ENCODE measurements at places on chromosomes 1 and 21. TPM values are rescaled to one million over a fixed set of nuclear protein-coding genes. Genes with fewer than 3 reads are reported as not detected.

- no peak for DNase-seq
- peaks cover 66% of the 10 kb centered on the region for H3K4me1 ChIP-seq
- H3K4me3 ChIP-seq, result peak overlapping the region; percentile 89
- H3K36me3 ChIP-seq, result no peaks in the 10 kb centered on the region
- peak overlapping the region; percentile 81 for H3K27ac ChIP-seq
Measured at GRCh38 chr1:64470665-64471217, 812 bp downstream of the CACHD1 start.

DNA sequence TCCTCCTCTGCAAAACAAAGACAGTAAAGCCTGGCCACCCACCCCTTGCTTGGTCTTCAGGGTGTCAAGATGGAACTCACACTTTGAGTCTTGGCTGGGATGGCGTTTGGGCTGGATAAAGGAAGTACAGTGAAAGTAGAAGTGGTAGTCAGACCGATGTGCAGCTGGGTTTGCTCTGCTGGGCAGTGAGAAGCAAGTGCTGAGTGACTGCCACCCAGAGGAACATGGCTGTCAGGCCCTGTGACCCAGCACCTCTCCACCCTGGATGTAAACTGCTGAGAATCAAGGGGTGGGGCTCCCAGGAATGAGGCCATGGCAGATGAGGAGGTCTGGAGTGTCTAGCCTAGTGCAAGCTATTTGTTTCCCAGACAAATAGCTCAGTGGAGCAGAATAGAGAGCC is 51.2 kb downstream of the POFUT2 start:
- no peak overlapping the region for H3K27ac ChIP-seq
- no peak for DNase-seq
- H3K27me3 ChIP-seq, result no peaks in the 10 kb centered on the region
- no peak overlapping the region for H3K4me3 ChIP-seq
- no peaks in the 10 kb centered on the region for H3K36me3 ChIP-seq

The PM20D1 gene
- total RNA-seq, result 0.57 TPM

GRCh38 chr21:35508139-35508888 is 459.2 kb upstream of the RUNX1 start:
- DNase-seq, result no peak
- H3K27me3 ChIP-seq, result peaks cover 8% of the 10 kb centered on the region
- no peak overlapping the region for H3K4me3 ChIP-seq
- no peak overlapping the region for H3K27ac ChIP-seq
- H3K36me3 ChIP-seq, result no peaks in the 10 kb centered on the region

The TFF2 gene
- total RNA-seq, result not detected

The E2F2 gene
- 13.0 TPM for total RNA-seq

All from esophagus squamous epithelium (tissue), 5 donors.